CD8-positive, alpha-beta memory T cell (primary cell): ENCODE measurements at places on chromosomes 4 and X. TPM values are rescaled to one million over a fixed set of nuclear protein-coding genes. Genes with fewer than 3 reads are reported as not detected.

GRCh38 chr4:87758270-87758669 is 41.1 kb upstream of the IBSP start:
- no peak for DNase-seq

DNA sequence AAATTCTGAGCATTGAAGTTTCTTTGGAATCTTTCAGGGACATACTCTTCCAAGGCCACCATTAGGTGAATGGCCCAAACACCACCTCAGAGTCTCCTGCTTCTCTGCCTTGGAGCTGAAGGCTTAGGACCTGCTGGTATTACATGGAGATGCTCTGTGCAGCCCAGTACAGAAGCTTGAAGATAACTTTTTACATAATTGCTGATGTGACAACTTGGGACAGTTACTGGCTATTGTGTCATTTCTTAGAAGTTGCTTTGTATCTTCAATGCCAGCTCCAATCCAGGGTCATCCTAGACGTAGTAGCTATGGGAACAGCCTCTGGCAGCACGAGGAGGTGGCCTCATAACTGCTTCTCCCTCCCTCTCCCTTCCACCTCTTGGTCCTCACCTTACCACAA is 60.5 kb downstream of the RTL5 start:
- DNase-seq: no peak

- no peak for DNase-seq
Observed at GRCh38 chr4:56462157-56462556, 5.3 kb upstream of the SRP72 start.

- peak; percentile 7 for DNase-seq
Observed at GRCh38 chr4:152246659-152247058, 289.2 kb downstream of the FBXW7 start.

- no peak for DNase-seq
Observed at GRCh38 chr4:68249434-68249833, 3.9 kb upstream of the TMPRSS11B start.

- no peak for DNase-seq
Observed at GRCh38 chr4:102620697-102621497, 119.7 kb downstream of the NFKB1 start.

DNA sequence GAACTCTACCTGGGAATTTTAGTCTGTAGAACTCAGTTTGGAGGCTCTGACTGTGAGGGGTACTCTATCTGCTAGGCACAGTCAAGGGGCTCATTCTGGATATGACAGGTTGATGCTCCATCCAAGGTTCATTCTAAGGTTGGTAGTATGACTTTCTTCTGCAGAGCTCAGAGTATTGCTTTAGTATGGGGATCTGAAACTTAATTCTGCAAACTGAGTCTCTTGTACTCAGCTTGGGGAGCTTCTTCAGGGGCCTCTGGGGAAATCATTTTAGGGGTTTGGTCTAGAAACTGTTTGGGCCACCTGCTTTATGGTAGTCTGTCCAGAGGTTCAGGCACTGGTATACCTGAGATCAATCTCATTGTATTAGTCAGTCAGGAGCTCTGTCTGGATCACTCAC is 9.7 kb upstream of the TSR2 start:
- DNase-seq: no peak

GRCh38 chr4:40811956-40812355 is 62.2 kb downstream of the NSUN7 start:
- no peak for DNase-seq

GRCh38 chrX:40153345-40154249 is 55.8 kb upstream of the BCOR start:
- DNase-seq: peak; percentile 43

DNA sequence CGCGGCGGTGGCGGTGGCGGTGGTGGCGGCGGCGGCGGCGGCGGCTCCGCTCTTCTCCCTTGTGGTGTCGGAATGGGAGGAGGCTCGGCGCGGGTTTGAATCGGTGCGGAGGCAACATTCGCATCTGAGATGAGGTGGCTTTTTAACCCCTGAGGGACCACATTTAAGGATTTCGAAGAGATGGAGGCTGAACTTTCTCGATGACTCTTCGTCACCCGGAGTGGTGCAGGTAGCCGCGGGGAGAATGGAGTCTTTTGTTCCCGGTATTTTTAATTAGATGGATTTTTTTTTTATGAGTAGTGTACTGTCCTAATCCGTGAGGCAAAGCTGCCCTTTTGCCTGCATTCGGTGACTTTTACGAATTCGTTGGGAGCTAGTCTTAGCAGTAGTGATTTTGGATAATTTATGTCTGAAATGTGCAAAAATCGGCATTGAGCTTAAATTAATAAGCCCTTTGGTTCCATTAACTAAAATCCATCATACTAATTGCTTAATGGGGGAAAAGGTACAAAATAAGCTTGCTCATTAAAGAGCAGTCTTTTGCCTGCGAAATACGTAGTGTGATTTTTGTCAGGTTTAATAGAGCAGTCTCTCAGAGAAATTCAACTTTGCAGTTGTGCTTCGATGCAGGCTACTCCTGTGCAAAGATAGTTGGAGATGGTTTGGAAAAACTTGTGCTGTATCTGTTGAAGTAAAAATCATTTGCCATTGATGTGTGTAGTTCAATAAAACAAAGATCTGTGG is 206.2 kb downstream of the TENM3 start:
- no peak for DNase-seq

DNA sequence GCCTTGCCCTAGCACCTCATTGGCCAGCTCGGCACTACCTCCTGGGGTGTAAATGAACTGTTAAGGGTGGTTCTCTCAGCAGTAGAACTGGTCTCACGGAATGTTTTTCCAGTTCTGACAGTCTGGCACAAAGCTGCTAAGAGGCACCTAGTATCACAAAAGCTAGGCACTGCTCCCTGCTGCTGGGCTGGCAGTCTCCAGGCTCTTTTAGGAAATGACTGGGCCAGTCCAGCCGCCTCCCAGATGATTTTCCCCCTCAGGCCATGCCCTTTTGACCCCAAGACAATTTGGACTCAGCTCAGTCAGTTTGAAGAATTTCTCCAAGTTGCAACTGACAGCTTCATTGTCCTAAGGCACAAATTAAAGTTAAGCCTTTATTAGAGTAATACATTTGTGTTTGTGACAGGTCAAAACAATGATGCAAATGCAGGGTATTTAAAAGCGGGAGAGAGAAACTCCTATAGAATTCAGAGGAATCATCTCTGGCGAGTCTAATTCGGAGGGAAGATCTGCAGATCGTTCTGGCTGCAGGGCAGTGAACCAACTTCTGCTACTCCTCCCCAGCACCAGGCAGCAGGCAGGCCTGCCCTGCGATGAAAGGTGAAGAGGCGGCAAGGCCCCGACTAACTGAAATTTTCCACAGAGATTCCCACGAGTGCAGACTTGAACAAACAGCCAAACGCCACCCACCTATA is 7.9 kb downstream of the FRMD7 start:
- no peak for DNase-seq

GRCh38 chr4:168920441-168921065 is 89.5 kb downstream of the CBR4 start:
- DNase-seq: no peak

DNA sequence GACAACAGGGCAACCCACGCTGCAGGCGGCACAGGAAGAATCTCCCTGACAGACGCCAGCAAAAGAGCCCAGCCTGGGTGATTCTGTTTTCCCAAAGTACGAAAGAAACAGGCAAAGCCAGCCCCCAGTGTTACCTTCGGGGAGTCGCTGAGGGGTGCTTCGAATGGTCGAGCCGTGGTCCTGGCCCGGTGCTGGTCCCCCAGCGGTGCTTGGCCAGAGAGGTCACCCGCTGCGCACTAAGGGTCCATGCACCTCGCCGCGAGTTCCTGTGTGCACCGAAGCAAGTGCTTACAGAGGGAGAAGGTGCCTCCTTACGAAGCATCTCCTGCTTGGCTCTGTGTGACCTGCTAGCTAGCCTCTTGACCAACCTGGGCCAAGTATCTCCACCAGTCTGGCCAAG is 77.1 kb downstream of the HMX1 start:
- DNase-seq: no peak

GRCh38 chr4:74793757-74794381 is 454 bp downstream of the BTC start:
- DNase-seq: no peak

- DNase-seq: no peak
Observed at GRCh38 chrX:10213716-10214115, 56.9 kb downstream of the CLCN4 start.

- DNase-seq: no peak
Observed at GRCh38 chrX:47297874-47298273, 65.1 kb downstream of the USP11 start.

- DNase-seq: peak; percentile 1
Observed at GRCh38 chr4:151407466-151408379, 1.3 kb upstream of the FHIP1A start.

DNA sequence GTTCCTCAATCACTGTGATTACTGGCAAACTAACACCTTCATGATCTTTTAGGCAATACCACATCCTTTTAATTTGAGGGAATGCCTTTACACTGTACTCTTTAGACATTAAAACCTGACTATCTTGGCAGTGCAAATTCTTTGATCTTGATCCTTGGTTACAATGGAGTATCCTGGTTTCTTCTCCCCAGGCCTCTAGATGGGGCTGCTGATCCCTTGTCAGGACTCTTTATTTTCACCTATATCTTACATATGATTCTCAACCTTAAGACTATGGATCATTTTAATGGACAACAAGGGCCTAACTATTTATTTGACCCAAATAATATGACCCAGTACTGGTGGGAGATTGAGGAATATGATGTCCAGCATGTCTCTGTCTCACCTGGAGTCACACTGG is 1005.5 kb upstream of the INTU start:
- DNase-seq: no peak

- DNase-seq: no peak
Observed at GRCh38 chr4:17781300-17782287, at the start of gene FAM184B. FAM184B (minus strand) TSS chr4:17781621; CDS start chr4:17781299, 322 bp downstream.

- no peak for DNase-seq
Observed at GRCh38 chr4:154065368-154065767, 276.5 kb upstream of the SFRP2 start.

GRCh38 chr4:146159384-146160058 is 16.0 kb upstream of the LSM6 start:
- DNase-seq: no peak

GRCh38 chr4:53912766-53913497 is 151.5 kb downstream of the CHIC2 start:
- DNase-seq: no peak

- DNase-seq: no peak
Observed at GRCh38 chrX:21661316-21661715, 3.2 kb upstream of the KLHL34 start.

DNA sequence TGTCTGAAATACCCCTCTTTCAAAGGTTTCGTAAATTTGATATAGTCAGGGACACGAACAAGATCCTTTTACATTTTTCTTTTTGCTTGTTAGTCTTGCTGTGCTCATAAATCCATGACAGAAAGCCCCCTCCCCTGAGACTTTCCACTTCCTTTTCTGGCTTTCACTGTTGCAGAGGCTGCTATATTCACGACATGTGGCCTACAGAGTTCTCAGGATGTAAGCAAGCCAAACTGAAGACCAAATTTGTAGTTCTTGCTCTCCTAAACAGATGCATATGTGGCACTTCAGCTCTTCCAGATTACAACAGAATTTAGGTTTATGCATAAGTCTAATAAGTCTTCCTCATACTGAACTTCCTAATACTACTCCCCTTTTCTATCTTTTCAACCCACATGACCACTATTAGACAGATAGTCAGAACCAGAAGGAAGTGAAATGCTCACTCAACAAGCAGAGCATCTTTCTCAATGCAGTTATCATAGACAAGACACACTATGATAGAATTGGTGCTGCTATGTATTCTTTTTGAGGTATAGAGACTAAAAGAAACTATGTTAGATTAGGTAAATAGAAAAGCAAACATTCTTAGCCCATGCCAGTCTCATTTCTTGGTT is 15.0 kb downstream of the BTK start:
- DNase-seq: no peak

DNA sequence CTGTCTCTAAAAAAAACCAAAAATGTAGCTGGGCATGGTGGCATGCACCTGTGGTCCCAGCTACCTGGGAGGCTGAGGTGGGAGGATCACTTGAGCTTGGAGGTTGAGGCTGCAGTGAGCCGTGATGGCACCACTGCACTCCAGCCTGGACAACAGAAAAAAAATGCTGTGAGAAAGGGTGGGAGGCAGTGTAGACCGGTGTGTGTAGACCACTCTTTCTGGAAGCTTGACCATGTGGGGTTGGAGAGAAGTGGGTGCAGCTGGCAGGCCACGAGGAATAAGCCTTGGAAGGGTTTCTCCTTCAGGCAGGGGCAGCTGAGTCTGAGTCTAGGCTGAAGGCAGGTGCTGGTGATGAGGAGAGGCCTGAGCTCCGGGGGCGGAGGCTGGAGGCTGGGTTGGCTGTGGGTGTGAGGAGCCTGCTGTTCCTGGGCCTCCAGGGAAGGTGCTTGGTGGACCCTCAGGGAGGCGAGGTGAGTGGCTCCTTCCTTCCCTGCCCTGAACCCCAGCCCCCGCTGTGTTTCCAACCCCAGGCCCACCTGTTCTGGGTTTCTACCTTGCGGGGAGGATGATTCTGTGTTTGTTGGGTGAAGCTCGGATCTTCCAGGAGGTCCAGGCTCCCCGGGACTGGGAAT is 9.3 kb upstream of the TBC1D14 start:
- DNase-seq: no peak

DNA sequence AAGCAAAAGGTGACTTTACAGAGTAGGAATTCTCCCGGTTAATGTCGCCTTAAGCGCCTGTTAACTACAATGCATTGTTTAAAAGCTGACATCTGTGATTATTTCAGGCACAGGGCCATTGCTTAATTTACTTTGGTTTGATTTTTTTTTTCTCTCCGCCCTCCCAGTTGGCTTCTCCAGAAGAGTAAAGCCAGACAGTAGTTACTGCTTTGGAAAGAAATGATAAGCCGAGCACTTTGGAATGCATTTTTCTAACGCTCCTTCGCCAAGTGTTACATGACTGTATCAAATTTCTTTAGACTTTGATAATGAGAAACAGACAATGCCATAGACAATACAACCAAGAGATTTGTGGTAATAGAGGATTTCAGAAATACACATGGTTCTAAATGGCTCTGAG is 383.0 kb upstream of the TENM3 start:
- no peak for DNase-seq

GRCh38 chr4:113732967-113733527 is 28.5 kb downstream of the CAMK2D start:
- DNase-seq: no peak

DNA sequence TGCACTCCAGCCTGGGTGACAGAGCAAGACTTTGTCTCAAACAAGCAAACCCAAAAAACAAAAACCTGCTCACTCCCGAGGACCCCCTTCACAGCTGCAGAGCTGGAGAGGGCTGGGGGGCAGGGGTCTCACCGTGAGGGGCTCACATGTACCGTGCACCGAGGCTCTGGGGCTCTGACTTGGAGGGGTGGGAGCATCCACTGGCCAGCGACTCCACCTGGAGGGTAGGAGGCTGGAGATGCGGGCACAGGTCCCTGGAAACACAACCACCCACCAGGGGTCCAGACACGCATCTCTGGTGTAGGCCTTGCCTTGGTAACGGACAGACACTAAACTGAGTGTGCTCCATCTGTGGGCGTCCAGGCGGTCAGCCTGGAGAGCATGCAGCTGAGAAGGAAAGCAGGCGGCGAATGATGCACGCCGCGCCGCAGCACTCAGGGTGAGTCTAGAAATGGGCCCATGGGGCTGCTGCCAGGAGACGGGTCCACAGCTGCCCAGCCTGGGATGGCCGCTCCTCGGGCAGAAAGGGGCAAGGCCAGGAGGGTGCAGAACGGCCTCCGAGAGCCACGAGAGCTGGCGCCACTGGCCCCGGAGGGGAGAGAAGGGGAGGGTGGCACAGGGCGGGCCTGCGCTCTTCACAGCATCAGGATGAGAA is 26.1 kb downstream of the PPP2R3B start:
- no peak for DNase-seq

RNF150 gene
- total RNA-seq: not detected

SYNPO2 gene
- total RNA-seq: 0.16 TPM

KLHL13 gene
- total RNA-seq: 0.20 TPM

CCDC110 gene
- not detected for total RNA-seq

TAF9B gene
- 27.7 TPM for total RNA-seq

MSX1 gene
- 0.24 TPM for total RNA-seq

SOWAHB gene
- total RNA-seq: not detected

GCNA gene
- 3.9 TPM for total RNA-seq

PPP1R2C gene
- not detected for total RNA-seq
